ENCODE measurements at places on chromosomes 6 and 20. TPM values are rescaled to one million over a fixed set of nuclear protein-coding genes. Genes with fewer than 3 reads are reported as not detected.
A peak's percentile ranks its signal among the peaks of the same experiment; 100 is the strongest.

The MEI4 gene
- not detected for polyA plus RNA-seq

The WFDC12 gene
- polyA plus RNA-seq = not detected

The MAN1A1 gene
- 28.0 TPM for polyA plus RNA-seq

The CD93 gene
- polyA plus RNA-seq = 0.02 TPM

The CRISP1 gene
- not detected for polyA plus RNA-seq

The FABP7 gene
- polyA plus RNA-seq = not detected

The FKBP5 gene
- polyA plus RNA-seq = 4.2 TPM

The MYH7B gene
- 0.32 TPM for polyA plus RNA-seq

The RSPO3 gene
- polyA plus RNA-seq = not detected

- no peak overlapping the region for H3K27ac ChIP-seq
- H3K27me3 ChIP-seq = no peaks in the 10 kb centered on the region
Observed at GRCh38 chr6:39339868-39340550, 17.5 kb upstream of the KCNK16 start.

GRCh38 chr6:158160932-158161539, 7.0 kb downstream of the SERAC1 start:
- H3K27me3 ChIP-seq = no peaks in the 10 kb centered on the region
- peaks cover 16% of the 10 kb centered on the region for H3K36me3 ChIP-seq
- H3K4me3 ChIP-seq = no peak overlapping the region
- peaks cover 13% of the 10 kb centered on the region for H3K4me1 ChIP-seq

DNA sequence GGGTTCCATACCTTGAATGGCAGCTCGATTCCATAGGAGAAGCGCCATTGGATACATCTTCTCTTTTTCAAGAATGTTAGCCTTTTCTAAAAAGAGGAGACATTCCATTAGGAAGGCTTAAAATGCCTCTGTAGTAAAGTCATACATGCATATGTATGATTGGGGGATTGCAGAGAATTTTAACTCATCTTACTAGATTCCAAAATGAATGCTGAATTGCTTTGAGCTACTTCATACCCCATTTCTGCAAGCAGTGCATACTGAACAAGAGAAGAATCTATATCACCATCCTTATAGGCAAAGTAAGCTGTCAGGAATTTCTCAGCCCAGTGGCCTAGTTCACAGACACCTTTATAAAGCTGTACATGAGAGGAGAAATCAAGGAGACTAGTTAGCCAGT, 80.3 kb downstream of the NDUFAF5 start:
- H3K27ac ChIP-seq = peak overlapping the region; percentile 17
- no peaks in the 10 kb centered on the region for H3K27me3 ChIP-seq
- DNase-seq = no peak
- H3K4me1 ChIP-seq = no peaks in the 10 kb centered on the region
- H3K4me3 ChIP-seq = no peak overlapping the region

GRCh38 chr6:54987633-54988290, 141.2 kb downstream of the FAM83B start:
- H3K4me1 ChIP-seq = no peaks in the 10 kb centered on the region
- no peaks in the 10 kb centered on the region for H3K36me3 ChIP-seq
- H3K27ac ChIP-seq = no peak overlapping the region
- H3K27me3 ChIP-seq = no peaks in the 10 kb centered on the region
- DNase-seq = no peak
- H3K4me3 ChIP-seq = no peak overlapping the region

GRCh38 chr20:25247956-25248785, at the start of gene PYGB:
PYGB (plus strand) TSS chr20:25248085; CDS start chr20:25248179, 94 bp downstream.
- H3K36me3 ChIP-seq = peaks cover 3% of the 10 kb centered on the region
- no peaks in the 10 kb centered on the region for H3K27me3 ChIP-seq
- H3K27ac ChIP-seq = peak within 1 kb of the TSS; percentile 86
- H3K4me3 ChIP-seq = peak within 1 kb of the TSS; percentile 92
- H3K4me1 ChIP-seq = peaks cover 47% of the 10 kb centered on the region

DNA sequence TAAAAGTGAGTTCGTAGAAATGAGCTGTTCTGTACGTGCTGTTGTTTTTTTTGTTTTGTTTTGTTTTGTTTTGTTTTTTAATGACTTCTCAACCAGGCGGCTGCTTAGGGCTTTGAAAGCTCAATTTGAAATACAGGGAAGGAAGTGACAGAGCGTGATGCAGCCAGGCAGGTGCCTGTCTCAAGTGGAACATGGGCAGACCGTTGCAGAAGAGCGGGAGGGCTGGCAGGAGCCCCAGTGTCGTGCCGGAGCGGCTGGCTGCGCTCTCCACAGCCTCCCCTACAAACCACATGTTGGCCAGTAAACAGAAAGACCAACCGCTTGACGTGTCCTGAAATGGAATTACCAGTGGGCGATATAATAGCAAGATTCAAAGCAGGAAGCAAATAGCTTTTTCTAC, 164.9 kb upstream of the RREB1 start:
- H3K27me3 ChIP-seq = no peaks in the 10 kb centered on the region
- no peak overlapping the region for H3K27ac ChIP-seq
- no peaks in the 10 kb centered on the region for H3K36me3 ChIP-seq
- no peaks in the 10 kb centered on the region for H3K4me1 ChIP-seq
- H3K4me3 ChIP-seq = no peak overlapping the region

GRCh38 chr6:3293271-3294155, 34.8 kb downstream of the PSMG4 start:
- no peak for DNase-seq
- H3K27me3 ChIP-seq = peaks cover 10% of the 10 kb centered on the region
- H3K4me3 ChIP-seq = no peak overlapping the region
- no peak overlapping the region for H3K27ac ChIP-seq

DNA sequence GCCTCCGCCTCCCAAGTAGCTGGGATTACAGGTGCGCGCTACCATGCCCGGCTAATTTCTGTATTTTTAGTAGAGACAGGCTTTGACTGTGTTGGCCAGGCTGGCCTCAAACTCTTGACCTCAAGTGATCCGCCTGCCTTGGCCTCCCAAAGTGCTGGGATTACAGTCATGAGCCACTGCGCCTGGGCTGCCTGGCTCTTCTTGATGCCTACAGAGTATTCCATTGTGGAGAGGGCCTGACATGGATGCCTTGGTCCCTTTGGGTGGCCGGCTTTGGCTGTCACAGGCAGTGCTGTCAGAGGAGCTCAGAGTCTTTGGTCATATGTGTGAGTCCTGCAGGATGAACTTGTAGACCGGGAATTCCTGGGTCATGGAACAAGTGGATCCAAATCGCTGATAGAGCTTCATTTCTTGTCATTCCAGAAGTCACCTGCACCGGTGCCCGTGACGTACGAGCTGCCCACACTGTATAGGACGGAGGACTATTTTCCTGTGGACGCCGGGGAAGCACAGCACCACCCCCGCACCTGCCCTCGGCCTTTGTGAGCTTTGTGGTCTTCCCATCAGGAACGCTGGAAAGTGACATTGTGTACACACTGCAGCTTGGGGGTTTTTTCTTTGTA, 55.1 kb downstream of the ADNP start:
- no peaks in the 10 kb centered on the region for H3K27me3 ChIP-seq
- H3K4me3 ChIP-seq = no peak overlapping the region
- H3K27ac ChIP-seq = no peak overlapping the region
- no peaks in the 10 kb centered on the region for H3K4me1 ChIP-seq

DNA sequence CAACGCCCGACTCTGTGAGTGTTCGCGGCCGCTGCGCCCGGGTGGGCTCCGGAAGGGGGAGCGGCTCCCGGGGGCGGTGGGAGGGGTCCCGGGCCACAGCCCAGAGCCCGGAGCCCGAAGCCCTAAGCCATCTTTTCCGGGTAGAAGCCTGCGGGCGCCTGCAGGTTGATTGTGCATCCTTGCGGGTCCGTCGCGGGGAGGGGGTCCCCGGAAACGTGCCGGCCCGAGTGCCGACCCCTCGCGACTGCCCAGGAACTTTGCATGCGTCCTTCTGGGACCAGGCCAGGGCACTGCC, 413 bp downstream of the PTPRA start:
- peak overlapping the region; percentile 89 for H3K4me3 ChIP-seq
- H3K36me3 ChIP-seq = peaks cover 3% of the 10 kb centered on the region
- peaks cover 22% of the 10 kb centered on the region for H3K4me1 ChIP-seq
- H3K27ac ChIP-seq = peak overlapping the region; percentile 43

DNA sequence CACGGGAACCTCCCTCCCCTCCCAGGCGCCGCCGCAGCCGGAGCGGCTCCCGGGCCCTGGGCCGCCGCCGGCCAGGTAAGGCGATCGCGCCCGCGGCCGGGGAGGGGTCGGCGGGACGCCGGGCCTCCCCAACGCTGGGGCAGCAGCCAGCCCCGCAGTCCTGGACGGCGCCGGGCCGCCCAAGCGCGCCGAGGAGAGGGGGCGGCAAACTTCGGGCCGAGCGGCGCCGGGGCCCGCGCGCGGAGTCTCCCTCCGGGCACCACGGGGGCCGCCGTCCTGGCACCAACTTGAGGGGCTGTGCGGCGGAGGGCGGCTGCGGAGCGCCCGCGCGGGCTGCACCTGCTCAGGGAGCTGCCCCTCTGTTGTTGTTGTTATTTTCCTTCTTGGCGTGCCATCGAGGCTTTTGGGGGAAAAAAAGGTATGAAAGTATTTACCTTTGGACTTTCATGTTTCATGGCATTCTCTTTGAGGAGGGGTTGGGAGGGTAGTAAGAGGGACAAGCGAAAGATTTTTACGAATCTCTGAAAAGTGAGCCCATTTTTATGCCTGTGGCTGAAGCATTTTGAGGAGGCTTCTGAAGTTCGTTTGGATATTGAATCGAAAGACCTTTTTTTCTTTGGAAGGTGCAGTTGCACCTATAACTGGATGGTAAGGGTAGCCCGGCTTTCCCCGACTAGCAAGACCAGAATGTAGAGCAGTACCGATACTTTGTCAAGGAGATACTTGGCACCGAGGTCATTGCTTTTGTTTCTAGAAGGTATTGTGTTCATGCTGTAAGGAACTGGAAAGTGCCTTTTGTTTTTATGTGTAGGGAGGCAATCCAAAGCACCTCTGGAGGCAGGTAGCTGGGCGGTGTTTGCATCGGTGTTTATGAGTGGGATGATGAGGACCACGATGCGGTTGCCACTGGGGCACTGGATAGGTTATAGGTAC, at the start of gene RNF182:
RNF182 (plus strand) TSS at position 4 of the 933 bp plus-strand sequence. CDS start 52,168 bp downstream, outside the sequence.
- peak within 1 kb of the TSS; percentile 79 for H3K27ac ChIP-seq
- no peaks in the 10 kb centered on the region for H3K27me3 ChIP-seq
- no peaks in the 10 kb centered on the region for H3K36me3 ChIP-seq
- peak within 1 kb of the TSS; percentile 80 for H3K4me3 ChIP-seq
- peaks cover 11% of the 10 kb centered on the region for H3K4me1 ChIP-seq

DNA sequence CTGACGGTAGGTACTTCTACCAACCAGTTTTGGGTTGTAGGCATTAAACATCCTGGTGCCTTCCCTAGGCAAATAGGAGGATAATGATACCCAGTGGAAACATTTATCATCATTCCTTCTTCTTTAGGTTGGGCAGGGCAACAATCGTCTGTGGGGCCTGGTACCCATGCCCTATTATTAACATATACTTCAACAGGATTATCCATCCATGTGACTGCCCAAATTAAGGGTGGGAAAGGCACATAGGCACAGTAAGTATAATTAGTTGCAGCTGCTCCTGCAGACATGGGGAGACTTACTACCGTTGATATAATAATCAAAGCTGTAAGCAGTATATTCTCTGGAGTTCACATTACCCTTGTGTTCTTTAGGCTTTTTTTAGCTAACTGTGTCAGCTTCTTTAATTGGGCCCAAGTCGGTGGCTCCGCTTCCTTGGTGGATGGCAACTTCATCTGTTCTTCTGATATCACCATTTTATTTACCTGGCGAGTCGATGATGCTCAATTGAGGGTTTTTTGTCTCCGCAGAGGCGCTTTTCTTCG, 16.8 kb downstream of the RPL7L1 start:
- DNase-seq = no peak
- H3K27ac ChIP-seq = no peak overlapping the region
- H3K36me3 ChIP-seq = no peaks in the 10 kb centered on the region

- H3K27ac ChIP-seq = no peak overlapping the region
- no peaks in the 10 kb centered on the region for H3K36me3 ChIP-seq
- no peaks in the 10 kb centered on the region for H3K4me1 ChIP-seq
- DNase-seq = peak; percentile 14
- H3K4me3 ChIP-seq = no peak overlapping the region
- H3K27me3 ChIP-seq = no peaks in the 10 kb centered on the region
Observed at GRCh38 chr6:52020945-52021570, 66.4 kb downstream of the PKHD1 start.

DNA sequence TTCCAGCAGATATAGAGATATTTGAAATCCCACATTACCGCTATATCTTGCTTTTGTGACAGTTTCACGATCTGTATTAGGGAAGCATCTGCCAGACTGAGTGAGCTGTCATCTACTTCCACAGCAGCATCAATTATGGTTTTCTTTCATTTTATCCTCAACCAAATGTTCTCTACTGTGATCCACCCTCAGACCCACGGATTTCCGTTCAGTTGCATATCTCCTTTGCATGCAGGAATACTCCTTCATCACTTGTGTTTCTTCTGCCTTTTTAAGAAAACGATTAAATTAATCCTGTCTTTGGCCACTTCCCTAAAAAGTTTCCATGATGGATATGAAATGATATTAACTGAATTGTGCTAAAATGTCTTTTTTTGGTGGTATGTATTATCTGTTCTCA, 262.1 kb upstream of the ADGRB3 start:
- DNase-seq = no peak
- no peaks in the 10 kb centered on the region for H3K4me1 ChIP-seq
- H3K36me3 ChIP-seq = no peaks in the 10 kb centered on the region

GRCh38 chr20:19692100-19692499, 66.0 kb upstream of the RIN2 start:
- H3K36me3 ChIP-seq = no peaks in the 10 kb centered on the region
- H3K4me1 ChIP-seq = peaks cover 13% of the 10 kb centered on the region
- H3K4me3 ChIP-seq = no peak overlapping the region
- H3K27ac ChIP-seq = no peak overlapping the region

- no peak overlapping the region for H3K27ac ChIP-seq
- DNase-seq = no peak
- no peaks in the 10 kb centered on the region for H3K4me1 ChIP-seq
- no peak overlapping the region for H3K4me3 ChIP-seq
Observed at GRCh38 chr6:135008072-135008940, 46.3 kb downstream of the HBS1L start.

DNA sequence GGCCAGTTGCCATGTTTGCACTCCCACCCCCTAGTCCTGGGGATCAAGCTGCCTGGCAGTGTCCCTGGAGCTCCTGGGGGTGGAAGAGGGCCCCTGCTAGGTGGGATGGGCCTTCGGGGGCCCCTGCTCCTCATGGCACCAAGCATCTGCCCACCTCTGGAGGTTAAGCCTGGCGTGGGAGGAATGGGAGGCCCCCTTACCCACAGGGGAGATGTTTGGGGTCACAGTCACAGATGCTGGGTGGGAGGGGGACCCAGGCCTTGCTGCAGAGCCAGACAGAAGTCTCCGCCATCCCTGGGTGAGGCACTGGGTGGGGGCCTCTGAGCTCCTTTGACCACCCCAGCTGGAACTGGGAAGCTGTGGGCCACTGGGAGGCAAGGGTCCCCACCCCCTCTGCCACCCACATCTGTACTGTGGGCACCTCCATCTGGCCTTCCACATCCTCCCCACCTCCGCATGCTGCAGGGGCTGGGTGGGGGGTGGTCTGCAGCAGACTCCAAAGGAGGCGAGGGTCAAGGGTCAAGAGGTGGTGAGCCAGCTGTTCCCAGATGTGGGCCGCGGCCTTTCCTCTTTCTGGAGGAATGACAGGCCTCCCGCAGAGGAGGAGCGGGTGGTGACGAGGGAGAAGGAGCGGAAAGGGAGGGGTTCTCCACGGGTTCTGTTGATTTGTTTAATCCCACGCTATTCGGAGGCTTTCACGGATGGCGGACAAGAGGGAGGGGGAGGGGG, 41.5 kb downstream of the YTHDF1 start:
- no peak overlapping the region for H3K27ac ChIP-seq
- peaks cover 67% of the 10 kb centered on the region for H3K27me3 ChIP-seq
- no peak overlapping the region for H3K4me3 ChIP-seq
- no peaks in the 10 kb centered on the region for H3K4me1 ChIP-seq

GRCh38 chr6:34315780-34316179, 67.0 kb upstream of the SMIM29 start:
- no peaks in the 10 kb centered on the region for H3K27me3 ChIP-seq
- H3K4me1 ChIP-seq = no peaks in the 10 kb centered on the region
- H3K27ac ChIP-seq = no peak overlapping the region
- H3K36me3 ChIP-seq = no peaks in the 10 kb centered on the region

Measured in SK-N-SH (cell line).